Fibroblast of skin of right quadriceps (primary cell): ENCODE measurements at places on chromosomes 3 and 15.

- no peak for DNase-seq
These were observed 927 bp downstream of the SMAD6 start for GRCh38 chr15:66702787-66703539.

DNA sequence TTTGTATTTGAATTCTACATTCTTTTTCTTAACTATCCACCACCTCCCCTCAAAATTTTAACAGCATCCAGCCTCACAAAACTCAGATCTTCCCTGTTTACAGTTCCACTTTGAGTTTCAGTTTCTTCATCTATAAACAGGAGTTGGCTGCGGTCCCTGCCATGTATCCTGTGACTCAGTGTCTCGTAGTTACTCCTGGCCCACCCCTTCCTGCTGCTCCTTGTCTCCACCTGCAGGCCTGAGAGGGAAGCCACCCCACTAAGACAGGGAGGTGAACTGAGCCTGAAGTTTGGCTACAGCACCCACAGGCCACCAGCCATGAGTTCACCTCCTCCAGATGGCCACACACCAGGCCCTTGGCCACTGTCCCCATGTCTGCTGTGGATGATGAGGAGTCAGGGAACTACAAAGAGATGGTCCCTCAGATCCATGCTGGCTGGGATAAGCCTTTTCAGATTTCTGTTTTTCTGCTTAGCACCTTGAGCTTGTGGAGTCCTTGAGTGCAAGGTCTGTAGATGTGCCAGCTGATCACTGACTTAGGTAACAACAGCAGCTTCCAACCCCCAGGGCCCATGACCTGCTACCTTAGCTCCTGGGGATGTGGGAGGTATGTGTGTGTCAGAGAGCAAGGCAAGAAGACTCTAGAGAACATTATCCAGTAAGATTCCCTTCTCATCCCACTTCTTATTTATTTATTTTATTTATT is 37.5 kb downstream of the CD86 start:
- peak; percentile 5 for DNase-seq

- peak; percentile 77 for DNase-seq
These were observed 59.9 kb downstream of the ZNF621 start for GRCh38 chr3:40584625-40585189.

- peak; percentile 63 for DNase-seq
These were observed 2.7 kb downstream of the AP2M1 start for GRCh38 chr3:184177331-184177731.

DNA sequence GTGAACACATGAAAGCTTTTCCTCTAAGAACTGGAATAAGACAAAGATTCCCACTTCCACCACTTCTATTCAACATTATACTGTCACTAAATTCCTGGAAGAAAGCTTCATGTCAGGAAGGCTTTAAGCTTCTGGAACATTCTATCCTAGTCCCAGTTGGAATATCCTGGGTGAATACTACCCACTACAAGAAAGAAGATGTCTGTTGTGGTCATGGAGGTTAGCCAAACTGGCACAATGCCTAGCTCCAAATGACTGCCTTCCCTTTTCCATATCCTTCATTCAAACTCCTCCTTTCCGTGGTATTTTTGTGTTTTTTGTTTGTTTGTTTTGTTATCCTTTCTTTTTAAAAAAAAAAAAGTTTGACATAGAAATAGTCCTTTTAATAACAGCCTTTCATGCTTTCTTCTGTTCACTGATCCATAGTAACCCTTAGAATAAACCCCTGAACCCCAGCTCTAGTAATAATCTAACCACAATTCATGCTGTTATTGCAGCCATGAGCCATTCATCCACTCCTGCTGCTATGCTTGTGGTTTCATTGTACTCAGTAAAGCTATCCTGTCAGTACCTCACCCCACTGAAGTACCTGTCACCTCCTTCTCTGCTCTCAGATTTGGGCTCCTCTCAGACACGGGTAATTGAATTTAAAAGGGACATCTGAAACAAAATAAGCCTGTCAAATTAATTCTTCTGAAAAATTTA is 447.5 kb downstream of the IGSF11 start:
- no peak for DNase-seq

DNA sequence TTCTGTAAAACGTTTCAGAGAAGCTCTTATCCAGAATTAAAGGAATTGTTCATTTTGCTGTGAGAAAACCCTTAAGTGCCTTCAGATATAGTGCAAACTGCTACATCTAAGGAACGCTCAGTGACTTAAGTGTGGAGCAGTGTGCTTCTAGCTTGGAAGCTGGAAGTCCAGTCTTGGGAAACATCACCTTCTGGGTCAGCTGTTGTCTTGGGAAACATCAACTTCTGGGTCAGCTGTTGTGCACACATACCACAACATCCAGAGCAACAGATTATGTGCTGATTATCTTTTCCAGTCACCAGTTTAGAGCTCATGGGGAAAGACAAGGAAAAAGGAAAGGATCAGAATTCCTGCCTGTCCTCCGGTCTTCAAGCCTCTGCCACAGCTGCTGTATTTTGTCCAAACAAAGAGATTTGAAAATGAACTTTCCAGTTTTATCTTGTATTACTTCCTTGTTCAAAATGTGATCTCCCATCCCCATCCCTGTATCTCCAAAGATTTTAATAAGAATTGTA is 713.6 kb downstream of the NSUN3 start:
- DNase-seq, result no peak

DNA sequence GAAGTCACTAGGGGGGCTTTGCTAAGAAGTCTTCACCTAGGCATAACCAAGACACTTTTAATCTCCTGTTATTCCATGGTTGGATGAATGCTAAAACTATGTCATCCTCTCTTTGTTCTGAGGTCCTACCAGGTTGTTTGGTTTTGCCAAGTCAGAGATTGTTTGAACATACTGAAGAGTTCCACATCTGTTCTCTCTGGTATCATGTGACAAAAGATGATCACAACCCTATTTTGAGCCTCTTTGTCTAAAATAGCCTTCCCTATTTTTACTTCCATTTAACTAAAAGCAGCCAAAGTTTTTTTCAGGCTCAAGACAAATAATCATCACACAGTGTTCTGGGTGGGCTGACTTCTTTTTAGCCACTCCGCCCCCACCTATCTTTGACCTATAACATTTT is 218.4 kb upstream of the LMCD1 start:
- no peak for DNase-seq

- DNase-seq, result no peak
These were observed 951 bp downstream of the FOXL2 start for GRCh38 chr3:138945709-138946662.

- no peak for DNase-seq
These were observed 22.3 kb downstream of the CTSH start for GRCh38 chr15:78922527-78922926.

DNA sequence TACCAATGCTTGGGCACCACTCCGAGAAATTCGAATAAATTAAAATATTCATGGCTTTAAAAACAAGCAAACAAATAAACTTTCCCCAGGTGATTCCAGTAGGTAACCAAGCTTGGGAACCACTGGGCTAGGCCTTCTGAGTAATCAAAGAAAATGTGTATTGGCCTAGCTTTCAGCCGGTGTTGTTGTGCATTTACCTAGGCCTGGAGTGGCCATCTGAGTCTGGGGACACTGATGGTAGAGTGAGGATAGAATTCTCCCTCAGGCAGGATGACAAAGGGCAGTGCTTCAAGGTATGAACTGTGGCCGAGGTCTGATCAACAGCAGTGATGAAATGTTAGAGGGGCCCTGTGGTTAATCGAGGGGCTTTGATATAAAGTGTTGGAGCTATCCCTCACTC is 440.5 kb downstream of the EPHB1 start:
- DNase-seq, result no peak

- no peak for DNase-seq
These were observed 33.3 kb downstream of the NPTN start for GRCh38 chr15:73599934-73600333.
